ENCODE measurements at places on chromosomes 6 and 20. TPM values are rescaled to one million over a fixed set of nuclear protein-coding genes. Genes with fewer than 3 reads are reported as not detected.

SAMD10 gene
- 1.3 TPM for total RNA-seq

ANKRD66 gene
- not detected for total RNA-seq

WFDC10A gene
- not detected for total RNA-seq

RBL1 gene
- total RNA-seq = 10.8 TPM

OR2J3 gene
- total RNA-seq = not detected

SESN1 gene
- total RNA-seq = 29.4 TPM

KCNS1 gene
- total RNA-seq = 1.3 TPM

MUC21 gene
- not detected for total RNA-seq

C20orf202 gene
- total RNA-seq = not detected

ULBP2 gene
- total RNA-seq = 4.5 TPM

TCP11 gene
- total RNA-seq = 0.32 TPM

Measured in fibroblast of villous mesenchyme (primary cell).